Left cardiac atrium (tissue), 4 donors: ENCODE measurements at places on chromosomes 4 and X. TPM values are rescaled to one million over a fixed set of nuclear protein-coding genes. Genes with fewer than 3 reads are reported as not detected.

The ERAS gene
- total RNA-seq, result not detected

The ADH7 gene
- not detected for total RNA-seq

The AVPR2 gene
- total RNA-seq, result 3.8 TPM

The FGF2 gene
- 14.3 TPM for total RNA-seq

The SULT1E1 gene
- not detected for total RNA-seq

The BMP3 gene
- total RNA-seq, result 0.08 TPM

The ATP10D gene
- total RNA-seq, result 14.1 TPM

The CXorf65 gene
- not detected for total RNA-seq

The LRCH2 gene
- 5.2 TPM for total RNA-seq

The ZFP42 gene
- not detected for total RNA-seq

The ATP6AP2 gene
- total RNA-seq, result 59.9 TPM

The SPARCL1 gene
- 435 TPM for total RNA-seq

The RHOXF1 gene
- total RNA-seq, result 0.29 TPM
